Sigmoid colon (tissue), 7 donors: ENCODE measurements at places on chromosomes 5 and 9. TPM values are rescaled to one million over a fixed set of nuclear protein-coding genes. Genes with fewer than 3 reads are reported as not detected.

The PCDH1 gene
- 9.0 TPM for polyA plus RNA-seq

The ANGPTL2 gene
- polyA plus RNA-seq, result 0.69 TPM

The TAS2R1 gene
- not detected for polyA plus RNA-seq

The PCDHGA3 gene
- polyA plus RNA-seq, result 0.19 TPM

The FOXE1 gene
- not detected for polyA plus RNA-seq

The CDH12 gene
- polyA plus RNA-seq, result not detected
